NCI-H2107 (cell line): ENCODE measurements at places on chromosomes 13 and 19.

GRCh38 chr19:4581666-4582553, 22.4 kb upstream of the SEMA6B start:
- no peak for DNase-seq

DNA sequence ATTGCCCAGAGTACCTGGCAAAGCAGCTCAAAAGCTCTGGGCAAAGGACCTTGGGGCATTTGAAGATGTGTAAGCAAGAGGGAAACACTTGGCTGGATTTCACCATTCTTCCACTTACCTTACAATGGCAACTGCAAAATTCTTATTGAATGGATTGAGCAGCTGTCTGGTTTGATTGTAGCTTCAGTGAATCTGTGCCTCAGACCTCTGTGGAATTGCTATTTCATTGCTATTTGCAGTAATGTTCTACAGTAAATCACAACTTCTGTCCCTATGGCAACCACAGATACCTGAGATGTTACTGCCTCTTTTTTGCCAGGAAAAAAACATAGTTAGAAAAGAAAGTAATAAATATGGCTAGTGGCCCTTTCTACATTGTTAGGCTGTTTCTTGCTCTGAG, 519.5 kb downstream of the SUCLA2 start:
- DNase-seq, result no peak

- no peak for DNase-seq
Observed at GRCh38 chr19:18832306-18833140, 764 bp downstream of the UPF1 start.

GRCh38 chr19:31761281-31761913, 412.2 kb upstream of the TSHZ3 start:
- DNase-seq, result no peak

- DNase-seq, result no peak
Observed at GRCh38 chr13:110980921-110981320, 66.1 kb upstream of the ANKRD10 start.

DNA sequence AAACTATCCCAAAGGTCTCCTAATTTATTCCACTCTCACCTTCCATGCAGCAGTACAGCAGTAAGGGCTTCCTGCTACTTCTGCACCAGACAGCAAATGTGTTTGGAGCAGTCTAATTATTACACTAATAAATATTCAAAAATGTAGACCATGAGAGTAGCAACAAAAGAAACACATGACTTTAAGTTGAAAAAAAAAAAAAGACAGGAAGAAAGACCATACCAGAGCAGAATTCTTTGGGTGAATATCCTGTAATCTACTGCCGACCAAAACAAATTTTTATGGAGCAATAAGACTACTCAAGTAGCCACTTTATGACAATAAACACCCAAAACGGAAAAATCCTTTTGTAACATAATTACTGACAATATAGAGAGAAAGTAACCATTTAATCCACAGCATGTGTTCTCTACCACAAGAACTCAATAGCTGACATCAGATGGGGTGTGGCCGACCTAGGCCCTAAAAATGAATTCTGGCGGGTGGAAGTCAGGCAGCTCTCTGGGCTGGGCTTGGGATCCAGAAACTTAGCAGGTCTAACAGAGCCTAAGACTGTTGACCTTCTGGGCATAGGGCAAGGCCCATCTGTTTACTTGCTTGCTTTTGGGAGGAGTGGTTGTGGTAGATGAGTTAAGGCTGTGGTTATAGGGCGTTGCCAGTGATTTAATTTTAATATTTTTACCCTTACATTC, 4.6 kb downstream of the KLF12 start:
- DNase-seq, result no peak

GRCh38 chr13:40640202-40640601, 26.2 kb downstream of the FOXO1 start:
- no peak for DNase-seq

- no peak for DNase-seq
Observed at GRCh38 chr13:27476943-27477703, 26.8 kb upstream of the MTIF3 start.

GRCh38 chr13:32381539-32381938, 46.4 kb downstream of the N4BP2L1 start:
- no peak for DNase-seq
